ENCODE measurements at places on chromosomes 5 and 9.
A peak's percentile ranks its signal among the peaks of the same experiment; 100 is the strongest.

DNA sequence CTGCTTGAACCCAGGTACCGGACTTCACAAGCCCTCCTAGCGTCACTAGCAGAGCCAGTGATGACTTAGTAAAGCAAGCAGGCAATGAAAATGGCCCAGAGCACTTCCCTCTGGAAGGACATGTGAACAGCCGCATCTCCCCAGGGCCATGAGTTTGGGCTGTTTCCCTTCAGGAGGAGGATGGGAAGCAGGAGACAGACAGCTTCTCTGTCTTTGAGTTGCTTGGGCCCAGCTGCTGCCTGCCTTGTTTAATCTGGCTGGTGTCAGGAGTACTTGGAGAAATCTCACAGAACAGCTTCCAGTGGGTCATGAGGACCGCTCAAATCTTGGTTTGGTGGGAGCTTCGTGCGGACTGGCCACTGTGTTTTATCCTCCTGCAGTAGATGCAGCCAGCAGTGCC lies 25.4 kb upstream of the WWC1 start:
- no peak for DNase-seq

- no peak for DNase-seq
Observed at GRCh38 chr9:116300360-116300870, 146.8 kb downstream of the PAPPA start.

DNA sequence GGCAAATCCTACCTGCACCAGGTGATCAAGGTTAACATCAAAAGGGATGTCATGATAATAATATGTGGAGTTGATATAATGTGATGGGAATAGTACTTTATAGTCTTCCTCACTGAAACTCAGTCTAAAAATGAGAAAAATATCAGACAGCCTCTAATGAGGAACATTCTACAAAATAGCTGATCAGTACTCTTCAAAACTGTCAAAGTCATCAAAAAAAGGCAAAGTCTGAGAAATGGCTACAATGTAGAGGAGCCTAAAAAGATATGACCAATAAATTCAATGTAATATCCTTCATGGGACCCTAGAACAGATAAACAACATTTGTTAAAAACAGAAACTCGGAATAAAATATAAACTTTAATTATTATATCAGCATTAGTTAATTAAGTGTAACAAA lies 95.7 kb downstream of the CEMIP2 start:
- no peak for DNase-seq

- no peak for DNase-seq
Observed at GRCh38 chr9:131038256-131039128, 29.5 kb downstream of the LAMC3 start.

- no peak for DNase-seq
Observed at GRCh38 chr5:178790371-178790770, 59.9 kb upstream of the ZNF354A start.

DNA sequence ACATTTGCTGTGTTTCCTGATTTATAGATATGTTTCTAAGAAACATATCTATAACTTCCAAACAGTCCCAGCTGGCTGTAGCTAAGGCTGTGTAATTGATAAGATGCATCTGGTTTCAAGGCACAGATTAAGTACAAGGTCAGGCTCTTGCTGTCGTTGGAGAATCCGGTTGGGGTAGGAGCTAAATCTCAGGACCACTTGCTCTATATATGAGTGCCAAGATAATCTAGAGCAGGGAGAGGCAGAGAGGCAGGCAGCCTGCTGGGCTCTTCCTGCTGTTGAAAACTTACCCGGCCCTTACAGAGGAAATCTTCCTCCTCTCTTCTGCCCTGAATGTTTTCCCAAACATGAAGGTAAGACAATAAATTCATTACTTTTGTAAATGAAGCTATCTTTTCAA lies at the start of gene C7:
C7 (plus strand) TSS at position 234 of the 400 bp plus-strand sequence; CDS start at position 348, 114 bp downstream.
- DNase-seq = no peak

- no peak for DNase-seq
Observed at GRCh38 chr5:84057211-84057610, 327.5 kb downstream of the EDIL3 start.

DNA sequence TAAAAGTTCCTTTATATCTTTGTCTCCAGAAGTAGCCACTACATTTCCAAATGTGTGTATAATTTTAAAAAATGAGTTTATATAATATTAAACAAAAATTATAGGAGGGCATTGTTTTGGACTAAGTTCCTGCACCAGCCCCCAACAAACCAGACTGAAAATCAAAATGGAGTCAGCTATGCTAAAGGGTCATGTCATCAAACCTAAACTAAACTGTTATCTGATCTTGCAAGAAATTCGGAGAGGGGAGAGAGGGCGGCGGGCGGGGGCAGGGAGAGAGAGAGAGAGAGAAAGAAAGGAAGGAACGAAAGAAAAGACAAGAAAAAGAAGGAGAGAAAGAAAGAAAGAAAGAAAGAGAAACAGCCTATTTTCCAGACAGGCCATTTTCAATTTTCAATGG lies 63.5 kb downstream of the DOCK2 start:
- no peak for DNase-seq

DNA sequence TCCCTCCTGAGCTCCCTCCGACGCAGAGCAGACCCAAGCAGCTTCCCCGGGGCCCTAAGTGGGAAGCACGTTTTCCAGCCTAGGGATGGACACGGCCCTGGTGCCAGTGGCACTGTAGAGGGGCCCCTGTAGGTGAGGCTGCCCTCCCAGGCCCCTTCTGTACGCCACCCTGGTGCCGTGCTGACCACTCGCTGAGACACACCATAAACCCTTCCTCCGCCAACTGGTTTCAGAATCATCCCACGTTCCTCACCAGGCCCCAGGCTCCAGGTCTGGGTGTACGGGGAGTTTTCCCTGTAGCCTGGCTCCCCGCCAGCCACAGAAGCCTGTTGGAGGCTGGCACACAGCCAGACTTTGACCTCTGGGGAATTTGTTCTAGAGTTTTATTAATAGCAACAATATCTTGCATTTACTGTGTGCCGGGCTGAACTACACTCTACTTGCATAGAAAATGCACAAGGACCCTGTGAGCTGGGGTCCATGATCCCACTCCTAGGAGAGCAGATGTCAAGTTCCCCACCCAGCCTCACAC lies 18.2 kb upstream of the WDR38 start:
- peak; percentile 87 for DNase-seq

GRCh38 chr5:68544648-68545552 lies 329.3 kb downstream of the PIK3R1 start:
- DNase-seq = no peak

DNA sequence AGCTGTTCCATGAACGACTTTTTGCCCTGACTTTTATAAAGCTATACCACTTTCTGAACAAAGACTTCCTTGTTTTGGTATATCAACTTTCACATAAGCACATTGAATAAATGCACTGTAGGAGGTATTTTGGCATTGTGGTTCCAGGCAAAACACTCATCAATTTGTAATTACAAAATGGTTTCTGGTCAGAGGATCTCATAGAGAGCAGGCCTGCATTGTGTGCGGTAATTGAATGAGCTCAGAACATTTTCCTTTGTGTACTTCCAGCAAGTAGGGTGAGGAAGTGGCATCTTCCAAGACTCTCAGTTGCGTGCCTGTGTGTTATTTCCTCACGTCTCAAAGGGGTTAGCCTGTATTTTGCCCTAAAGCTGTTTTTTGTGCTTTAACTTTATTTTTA lies 89.2 kb downstream of the PDE6A start:
- DNase-seq = no peak

DNA sequence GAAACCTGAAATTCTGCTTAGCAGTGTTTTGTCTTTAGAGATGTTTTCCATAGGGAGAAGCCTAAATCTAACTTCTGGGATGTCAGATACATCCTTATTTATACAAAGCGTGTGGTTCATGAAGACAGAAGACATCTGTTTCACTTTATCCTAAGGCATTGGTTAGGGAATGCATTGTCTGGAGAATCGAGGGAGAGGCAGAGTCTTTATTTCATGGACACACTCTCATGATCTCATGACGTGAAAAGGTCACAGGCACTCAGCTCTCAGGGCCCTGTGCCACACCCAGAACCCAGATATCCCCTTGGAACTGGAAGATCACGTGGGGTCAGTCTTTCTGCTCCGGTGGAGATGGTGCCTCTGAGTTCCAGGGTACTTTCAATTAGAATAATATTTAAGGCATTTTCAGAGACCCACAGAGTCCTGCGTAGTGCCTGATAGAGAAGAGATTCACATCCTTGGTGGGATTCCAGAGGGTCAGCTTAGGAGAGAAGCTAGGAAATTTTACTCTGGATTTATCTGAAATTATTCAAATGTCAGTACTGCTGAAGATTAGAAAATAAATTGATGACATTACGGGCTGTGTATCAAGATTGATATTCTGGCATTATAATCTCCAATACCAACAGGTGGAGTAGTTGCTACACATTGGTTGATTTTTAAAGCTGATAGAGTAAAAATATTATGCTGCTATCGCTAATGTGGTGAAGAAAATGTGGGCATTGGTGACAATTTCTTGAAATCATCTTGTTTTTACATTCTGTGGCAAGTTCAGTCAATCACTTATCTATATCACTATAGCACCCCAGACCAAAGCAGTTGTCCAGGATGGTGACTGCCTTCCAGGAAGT lies 378.3 kb downstream of the MTRR start:
- DNase-seq = peak; percentile 3

DNA sequence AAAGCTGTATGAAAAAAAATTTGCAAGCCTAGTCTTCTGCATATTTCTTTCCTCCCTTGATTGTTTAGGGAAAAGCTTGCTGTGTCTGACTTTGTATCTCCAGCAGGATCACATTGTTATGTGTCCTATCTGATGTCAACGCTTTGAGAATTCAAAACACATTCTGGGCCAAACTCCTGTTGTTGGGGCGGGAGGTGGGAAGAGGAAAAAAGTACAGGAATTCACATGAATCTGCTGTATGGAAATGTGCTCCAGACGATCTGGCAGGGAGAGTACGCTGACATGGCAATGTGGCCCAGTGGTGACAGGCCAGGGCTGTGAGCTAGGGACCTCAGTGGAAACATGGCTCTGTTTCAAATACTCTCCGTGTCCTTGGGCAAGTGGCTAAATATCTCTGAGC lies 87.4 kb upstream of the GNA14 start:
- DNase-seq = no peak

- DNase-seq = peak; percentile 17
Observed at GRCh38 chr9:131402073-131402472, 8.2 kb downstream of the PRRC2B start.

DNA sequence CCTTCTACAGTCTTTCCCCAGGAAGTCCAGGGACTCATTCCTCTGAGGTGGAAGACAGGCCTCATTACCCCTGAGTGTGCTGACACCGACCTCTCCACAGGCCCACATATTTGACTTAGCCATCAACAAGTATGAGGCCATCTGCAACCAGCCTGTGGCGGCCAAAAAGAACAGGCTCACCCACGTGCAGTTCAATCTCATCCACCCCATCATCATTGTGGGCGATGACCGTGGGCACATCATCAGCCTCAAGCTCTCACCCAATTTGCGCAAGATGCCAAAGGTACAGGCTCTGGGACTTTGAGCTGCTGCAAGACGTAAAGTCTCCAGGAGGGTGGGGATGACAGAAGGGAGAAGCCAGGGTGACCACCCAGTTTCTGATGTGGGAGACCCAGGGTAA lies 5.6 kb downstream of the ENHO start:
- DNase-seq = no peak

GRCh38 chr9:115191667-115192066 lies 73.7 kb upstream of the TNC start:
- no peak for DNase-seq

GRCh38 chr5:43523662-43524072 lies 8.7 kb upstream of the C5orf34 start:
- DNase-seq = no peak

- DNase-seq = no peak
Observed at GRCh38 chr9:34734720-34735119, 24.8 kb upstream of the CCL21 start.

- DNase-seq = no peak
Observed at GRCh38 chr5:113359419-113359818, 75.4 kb downstream of the TSSK1B start.

DNA sequence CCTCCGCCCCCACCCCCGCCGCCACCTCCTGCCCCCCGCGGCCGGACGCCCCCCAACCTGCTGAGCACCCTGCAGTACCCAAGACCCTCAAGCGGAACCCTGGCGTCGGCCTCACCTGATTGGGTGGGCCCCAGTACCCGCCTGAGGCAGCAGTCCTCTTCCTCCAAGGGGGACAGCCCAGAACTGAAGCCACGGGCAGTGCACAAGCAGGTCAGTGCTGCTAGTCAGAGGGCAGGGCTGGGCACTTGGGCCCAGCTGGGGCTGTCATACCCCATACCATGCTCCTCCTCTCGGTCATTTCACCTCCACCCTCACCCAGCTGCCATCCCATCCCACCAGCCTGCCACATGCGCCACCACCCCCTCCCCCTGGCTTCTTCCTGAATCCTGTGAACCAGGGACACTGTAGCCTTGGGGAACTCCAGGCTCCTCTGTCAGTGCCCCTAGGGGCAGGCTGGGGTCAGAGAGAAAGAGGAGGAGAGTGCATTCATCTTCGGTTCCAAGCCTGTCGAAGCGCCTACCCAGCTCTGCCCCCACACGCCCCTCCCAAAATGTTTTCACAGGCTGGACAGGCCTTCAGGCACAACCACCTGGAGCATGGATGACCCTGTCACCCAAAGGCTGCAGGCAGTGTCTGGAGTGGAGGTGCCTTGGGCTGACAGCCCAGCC lies 122.0 kb downstream of the DAB2IP start:
- DNase-seq = no peak

DNA sequence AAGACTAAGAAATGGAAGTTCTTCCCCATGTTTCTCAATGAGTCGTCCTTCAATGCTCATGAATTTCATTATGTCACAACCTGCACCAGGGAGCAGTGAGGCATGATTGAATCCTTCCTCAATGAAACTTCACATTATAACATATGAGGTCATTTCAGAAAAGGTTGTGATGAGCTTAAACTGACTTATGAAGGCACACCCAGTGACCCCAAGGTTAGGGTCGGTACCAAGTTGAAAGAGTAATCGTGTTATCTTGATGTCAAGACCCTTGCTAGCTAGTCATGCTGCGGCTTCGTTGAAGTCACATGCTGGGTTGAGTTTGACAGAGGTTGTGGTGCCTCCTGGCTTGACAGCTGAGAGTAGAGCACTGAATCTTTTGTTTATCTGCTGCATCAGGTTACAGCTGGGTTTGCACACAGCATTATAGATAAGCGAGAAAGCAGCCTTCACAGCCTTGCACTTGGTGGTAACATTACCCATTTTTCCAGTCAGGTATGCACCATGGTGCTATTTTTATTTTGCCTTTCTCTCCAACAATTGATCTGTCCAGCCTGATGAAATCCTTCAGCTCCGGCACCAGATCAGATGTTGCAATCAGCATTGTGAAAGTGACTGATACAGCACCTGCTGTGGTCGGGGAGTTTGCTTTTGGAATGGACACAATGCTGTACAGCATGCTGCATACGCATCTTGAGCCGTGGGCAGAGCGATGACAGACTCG lies 133.2 kb downstream of the ERCC6L2 start:
- DNase-seq = no peak

DNA sequence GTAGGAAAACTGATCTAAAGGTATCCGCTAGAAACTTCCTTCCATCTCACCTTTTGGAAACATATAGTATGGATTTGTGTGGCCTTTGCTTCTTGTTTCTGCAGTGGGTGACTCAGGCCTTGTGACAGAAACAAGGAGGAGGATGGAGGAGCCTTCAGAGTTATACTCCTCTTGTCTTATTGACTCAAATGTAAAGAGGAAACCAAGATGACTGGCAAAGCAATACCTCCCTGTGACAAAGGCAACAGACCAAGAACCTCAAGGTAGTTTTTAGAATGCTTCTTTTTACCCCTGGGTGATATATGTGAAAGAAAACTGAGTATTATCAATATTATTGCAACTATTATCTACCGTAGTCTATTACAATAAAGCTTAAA lies 123.3 kb upstream of the SLIT3 start:
- no peak for DNase-seq

Measured in NCI-H1092 treated with DMSO at 0.1 percent for 48 hours (cell line).